RWPE1 (cell line): ENCODE measurements at places on chromosomes 12 and 14.

GRCh38 chr12:39301422-39301821, 141.5 kb downstream of the KIF21A start:
- no peak for DNase-seq

DNA sequence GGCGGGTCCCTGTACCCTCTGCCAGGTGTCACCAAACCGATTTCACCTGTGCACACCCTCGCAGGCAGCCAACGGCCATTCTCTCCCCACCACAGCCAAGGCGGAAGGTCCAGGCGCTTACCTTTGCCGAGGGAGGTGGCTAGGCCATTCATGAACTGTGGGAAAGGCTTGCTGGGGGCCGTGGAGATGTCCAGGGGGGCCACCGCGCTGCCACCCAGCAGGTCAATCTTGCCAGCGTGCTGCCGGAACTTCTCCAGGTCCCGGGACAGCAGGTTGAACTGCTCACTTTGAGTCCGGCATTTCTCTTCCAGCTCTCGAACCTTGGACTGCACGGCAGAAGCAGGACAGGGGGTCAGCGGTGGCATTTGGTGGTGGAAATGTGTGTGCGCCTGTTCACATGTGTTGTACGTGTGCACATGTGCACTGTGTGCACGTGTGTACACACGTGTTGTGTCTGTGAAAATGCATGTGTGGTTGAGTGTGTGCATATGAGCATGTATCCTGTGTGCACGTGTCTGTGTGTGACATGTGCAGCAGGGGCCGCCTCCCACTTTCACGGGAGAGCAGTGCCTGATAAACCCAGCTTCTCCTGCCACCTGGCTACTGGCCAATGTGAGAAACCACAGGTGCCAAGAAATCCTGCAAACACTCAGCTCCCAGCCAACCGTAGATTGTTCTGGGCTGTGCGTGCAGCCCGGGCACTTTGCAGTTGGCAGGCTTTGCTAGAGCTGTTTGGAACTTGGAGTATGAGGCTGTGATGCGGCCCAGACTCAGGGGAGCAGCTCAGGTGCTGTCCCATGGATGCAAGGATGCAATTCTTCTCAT, 118.9 kb downstream of the PIWIL1 start:
- DNase-seq, result no peak

DNA sequence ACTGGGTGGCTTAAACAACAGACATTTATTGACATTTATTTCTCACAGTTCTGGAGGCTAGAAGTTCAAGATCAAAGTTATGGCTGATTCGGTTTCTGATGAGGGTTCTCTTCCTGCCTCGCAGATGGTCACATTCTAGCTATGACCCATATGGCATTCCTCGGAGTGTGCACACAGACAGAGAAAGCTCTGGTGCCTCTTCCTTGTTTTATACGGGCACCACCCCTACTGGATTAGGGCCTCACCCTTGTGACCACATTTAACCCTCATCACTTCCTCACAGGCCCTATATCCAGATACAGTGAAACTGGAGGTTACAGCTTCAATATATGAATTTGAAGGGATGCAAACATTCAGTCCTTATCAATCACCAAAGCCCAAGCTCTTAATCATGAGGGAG, 77.0 kb upstream of the OVCH1 start:
- DNase-seq, result no peak

GRCh38 chr12:67545298-67545697, 103.2 kb upstream of the DYRK2 start:
- DNase-seq, result no peak

DNA sequence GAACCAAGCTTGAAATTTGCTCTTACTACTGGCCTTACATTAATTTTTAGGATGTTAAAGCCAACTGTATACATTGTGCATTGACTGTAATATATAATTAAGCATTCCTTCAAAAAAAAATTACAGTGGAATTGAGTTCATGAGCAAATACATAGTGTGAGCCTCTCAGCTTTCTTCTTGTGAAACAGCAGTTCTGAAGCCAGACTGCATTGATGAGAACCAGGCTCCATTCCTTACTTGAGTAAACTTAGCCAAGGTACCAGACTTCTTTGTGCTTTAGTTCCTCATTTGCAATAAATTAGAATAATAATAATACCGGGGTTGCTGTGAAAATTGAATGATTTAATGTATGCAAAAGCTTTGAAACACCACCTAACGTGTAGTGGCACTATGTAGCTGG, 169.5 kb downstream of the ANO4 start:
- no peak for DNase-seq

DNA sequence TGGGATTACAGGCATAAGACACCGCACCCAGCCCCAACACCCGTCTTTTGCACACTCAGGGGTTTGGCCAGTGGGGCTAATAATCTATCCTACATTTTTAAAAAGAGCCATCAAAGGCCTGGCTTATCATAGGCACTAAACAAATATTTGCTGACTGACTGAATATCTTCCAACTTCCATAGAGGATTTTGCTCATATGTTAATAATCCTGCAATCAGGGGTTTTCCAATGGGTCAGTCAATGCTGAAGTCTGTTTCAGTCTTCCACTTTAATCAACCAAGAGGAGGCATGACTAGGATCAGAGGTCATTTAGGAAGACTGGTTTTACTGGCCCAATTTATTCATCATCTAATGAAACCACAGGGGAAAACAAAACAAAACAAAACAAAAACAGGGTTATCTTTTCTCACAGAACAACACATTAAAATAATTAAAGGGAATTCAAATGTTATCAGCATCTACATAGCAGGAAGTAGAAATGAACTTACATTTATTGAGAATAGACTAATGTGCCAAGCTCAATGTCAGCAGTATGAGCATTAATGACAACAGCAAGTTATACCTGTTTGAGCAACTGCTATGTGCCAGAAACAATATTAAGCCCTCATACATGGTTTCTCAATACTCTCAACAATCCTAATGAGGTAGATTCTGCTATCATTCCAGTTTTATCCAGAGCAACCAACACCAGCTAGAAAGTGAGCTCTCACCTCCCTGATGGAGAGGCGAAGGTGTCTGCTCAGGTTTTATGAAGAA, 372.2 kb downstream of the EGLN3 start:
- DNase-seq, result no peak

DNA sequence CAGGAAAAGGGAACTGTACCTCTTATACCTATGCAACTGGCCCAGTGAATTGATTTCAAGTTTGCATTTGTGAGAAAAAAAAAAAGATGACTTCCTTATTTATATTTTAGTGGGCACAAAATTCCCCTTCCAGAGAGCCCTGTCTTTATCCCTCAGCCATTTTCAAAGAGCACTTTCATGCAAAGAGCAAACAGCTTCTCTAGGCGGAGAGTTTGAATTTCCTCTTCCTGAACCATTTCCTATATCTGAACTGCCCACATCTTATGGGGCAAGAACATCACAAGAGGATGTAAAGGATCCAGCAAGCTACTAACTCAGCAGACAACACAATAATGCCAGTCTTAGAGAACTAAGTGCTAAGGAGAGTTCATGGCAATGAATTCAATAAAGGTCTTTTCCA, 22.3 kb upstream of the PLXNC1 start:
- no peak for DNase-seq

DNA sequence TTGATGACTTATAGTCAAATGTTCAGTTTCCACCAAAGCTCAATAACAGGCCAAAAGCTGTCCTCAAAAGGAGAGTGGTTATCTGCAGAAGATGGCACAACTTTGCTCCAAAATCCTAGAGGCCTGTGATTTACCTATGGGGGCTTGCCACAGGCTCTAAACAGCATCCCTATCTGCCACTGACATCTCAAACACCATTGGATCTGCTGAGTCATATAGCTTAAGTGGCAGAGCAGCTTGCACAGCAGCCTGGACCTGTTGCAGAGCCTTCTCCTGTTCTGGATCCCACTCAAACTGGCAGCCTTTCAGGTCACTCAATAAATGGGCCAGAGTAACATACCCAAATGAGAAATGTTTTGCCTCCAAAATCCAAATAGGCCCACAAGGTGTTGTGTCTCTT, 60.6 kb upstream of the NAA30 start:
- DNase-seq, result no peak

GRCh38 chr12:88706286-88706685, 126.0 kb upstream of the KITLG start:
- DNase-seq, result no peak

DNA sequence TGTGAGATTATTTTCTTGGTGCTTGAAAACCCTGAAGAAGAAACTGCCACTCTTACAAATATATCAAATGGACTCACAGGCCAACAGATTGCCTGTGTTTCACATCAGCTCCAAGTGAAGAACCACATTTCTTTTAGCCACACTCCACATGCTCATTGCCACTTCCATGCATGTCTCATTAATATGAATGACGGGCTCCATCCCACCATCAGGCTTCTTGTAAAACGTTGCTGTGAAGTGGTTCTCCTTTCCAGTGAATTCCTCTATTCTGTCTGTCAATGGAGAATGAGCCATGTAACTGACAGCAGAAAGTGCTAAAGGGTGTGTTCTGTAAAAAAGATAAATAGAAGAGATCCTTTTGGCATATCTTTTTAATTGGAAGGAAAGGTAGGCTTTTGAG, 188.2 kb upstream of the RMST start:
- no peak for DNase-seq

GRCh38 chr12:50387972-50388478, 8.4 kb downstream of the FAM186A start:
- DNase-seq, result no peak

DNA sequence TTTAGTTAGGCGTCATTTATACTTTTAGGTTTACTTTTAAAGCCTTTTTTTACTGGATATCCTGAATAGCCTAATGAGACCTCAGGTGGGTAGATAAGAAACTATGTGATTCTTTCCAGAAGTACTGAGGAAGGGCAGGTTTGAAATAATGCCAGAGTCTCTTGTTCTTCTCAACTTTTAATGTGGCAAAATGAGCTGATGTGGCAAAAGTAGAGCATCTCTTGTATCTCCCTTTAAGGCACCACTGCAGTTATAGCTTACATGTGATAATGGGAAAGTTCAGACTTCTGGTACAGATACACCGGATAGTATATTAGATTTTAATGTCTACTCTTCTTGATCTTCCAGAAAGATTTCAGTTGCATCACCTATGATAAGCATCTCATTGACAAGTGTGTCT, 1124.8 kb downstream of the LRFN5 start:
- no peak for DNase-seq

- DNase-seq, result peak; percentile 38
These were observed 26.9 kb downstream of the ZDHHC17 start for GRCh38 chr12:76790564-76791552.

- DNase-seq, result no peak
These were observed 176.4 kb upstream of the TMTC1 start for GRCh38 chr12:29960122-29960521.

DNA sequence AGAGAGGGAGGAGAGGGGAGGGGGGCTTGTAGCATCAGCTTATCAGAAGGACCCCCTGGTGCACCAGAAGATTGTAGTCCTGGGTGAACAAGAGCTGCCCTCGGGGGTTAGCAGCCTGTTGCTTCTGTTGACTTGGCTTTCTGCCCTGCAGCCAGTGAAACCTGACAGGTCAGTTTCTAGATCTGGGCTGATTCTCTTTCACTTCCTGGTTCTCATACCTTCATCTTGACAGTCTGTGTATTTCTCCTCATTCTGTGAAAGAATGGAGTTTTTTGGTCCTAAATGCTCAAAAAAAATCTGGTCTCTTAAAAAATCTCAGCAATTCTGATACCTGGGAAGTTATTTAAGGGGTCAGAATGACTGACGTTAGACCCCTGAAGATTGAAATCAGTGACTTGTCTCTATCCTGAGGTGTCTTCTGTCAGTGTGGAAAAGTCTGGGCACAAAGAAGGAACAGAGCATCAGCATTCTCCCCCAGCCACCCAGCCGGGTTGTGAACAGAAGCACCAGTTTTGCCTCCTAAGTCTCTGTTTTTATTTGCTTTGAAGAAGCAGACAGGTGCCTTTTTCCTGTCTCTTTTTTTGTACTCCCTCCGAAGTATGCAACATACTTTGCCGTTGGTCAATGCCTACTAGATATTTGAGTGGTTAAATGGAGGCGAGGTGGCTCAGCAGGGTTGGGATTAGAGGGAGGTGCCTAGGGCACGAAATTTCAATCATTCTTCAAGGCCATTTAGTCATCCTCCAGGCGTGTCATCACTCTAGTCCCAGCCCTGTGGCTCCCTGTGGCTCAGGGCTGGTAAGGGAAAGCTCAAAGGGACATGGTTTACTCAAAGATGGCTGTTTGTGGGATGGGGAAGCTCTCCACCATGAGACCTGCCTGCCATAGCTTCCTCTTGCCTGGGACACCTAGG, 24.0 kb downstream of the TTC9 start:
- peak; percentile 74 for DNase-seq

- DNase-seq, result peak; percentile 5
These were observed 363.1 kb downstream of the LRIG3 start for GRCh38 chr12:58557171-58557570.

- DNase-seq, result no peak
These were observed 139.6 kb downstream of the DYRK2 start for GRCh38 chr12:67788118-67788517.

DNA sequence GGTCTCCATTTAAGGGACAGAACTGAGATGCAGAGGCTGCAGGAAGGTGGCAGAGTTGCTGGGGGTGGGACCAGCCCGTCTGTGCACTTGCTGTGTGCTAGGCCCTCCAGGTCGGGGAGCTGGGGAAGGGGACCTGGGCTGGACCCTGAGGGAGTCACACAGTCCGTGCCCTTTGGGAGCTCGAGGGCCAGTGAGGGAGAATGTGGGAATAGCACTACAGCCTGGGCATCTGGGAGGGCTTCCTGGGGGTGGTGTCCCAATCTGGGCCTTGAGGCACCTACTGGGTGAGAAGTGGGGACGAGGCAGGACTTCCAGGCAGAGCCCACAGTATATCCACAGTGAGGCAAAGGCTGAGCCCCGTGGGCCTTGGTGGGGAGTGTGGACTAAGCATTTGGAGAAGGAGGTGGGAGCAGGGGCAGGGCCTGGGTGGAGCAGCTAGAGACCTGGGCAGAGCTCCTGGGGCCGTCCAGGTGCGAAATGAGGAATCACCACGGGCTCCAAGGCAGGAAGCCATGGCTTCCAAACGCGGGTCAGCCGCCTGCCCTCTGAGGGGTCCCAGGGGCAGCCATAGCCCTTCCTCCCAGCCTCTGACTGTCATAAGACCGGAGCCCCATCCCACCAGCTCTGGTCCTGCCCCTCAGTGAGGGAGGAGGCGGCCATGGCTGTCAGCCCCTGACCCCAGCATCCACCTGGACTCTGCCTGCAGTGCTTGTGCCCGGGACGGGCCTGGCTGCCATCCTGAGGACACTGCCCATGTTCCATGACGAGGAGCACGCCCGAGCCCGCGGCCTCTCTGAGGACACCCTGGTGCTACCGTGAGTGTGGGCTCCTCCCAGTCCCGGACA, 6.6 kb downstream of the ASPG start:
- no peak for DNase-seq

GRCh38 chr12:89064780-89065179, 287.5 kb downstream of the DUSP6 start:
- DNase-seq, result peak; percentile 78

GRCh38 chr12:23729359-23729758, 220.1 kb downstream of the SOX5 start:
- peak; percentile 3 for DNase-seq
